CD4-positive, alpha-beta T cell (primary cell): ENCODE measurements at places on chromosomes 13 and 19. TPM values are rescaled to one million over a fixed set of nuclear protein-coding genes. Genes with fewer than 3 reads are reported as not detected.

- DNase-seq, result no peak
Measured at GRCh38 chr19:55594996-55595545, 4.2 kb downstream of the FIZ1 start.

DNA sequence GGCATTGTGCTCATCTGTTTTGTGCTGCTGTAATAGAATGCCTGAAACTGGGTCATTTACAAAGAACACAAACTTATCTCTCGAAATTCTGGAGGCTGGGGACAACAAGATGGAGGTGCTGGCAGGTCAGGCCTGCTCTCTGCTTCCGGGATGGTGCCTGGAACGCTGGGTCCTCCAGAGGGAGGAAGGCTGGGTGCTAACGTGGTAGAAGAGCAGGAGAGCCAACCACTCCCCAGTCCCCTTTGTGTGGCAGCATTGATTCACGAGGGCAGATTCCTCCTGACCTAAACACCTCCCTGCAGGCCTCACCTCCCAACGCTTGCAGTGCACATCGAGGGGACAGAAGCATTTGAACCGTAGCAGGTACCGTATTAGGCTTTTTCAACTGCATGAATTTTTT is 34.1 kb upstream of the TFDP1 start:
- DNase-seq, result no peak

Gene LRFN3
- 4.2 TPM for total RNA-seq

Gene CCDC70
- not detected for total RNA-seq

DNA sequence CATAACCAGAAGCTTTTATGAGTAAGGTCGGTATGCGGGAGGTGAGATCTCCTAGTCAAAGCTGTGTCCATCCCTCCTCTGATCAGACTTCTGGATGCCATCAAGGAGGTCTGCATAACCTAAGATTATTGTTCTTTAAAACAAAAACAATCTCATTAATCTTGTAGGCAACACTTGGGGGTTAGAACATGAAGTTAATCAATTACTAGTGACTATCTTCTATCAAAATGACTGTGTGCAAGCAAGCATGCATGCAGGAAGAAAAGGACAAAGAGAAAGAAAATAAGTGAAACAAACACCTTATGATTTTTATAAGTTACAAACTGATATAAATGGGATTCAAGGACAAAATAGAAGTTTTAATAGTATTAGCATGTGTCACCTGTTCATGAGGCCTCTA is 2435.9 kb upstream of the PCDH20 start:
- no peak for DNase-seq

Gene LHFPL6
- not detected for total RNA-seq
